ENCODE measurements at places on chromosomes 5 and 9. TPM values are rescaled to one million over a fixed set of nuclear protein-coding genes. Genes with fewer than 3 reads are reported as not detected.

DNA sequence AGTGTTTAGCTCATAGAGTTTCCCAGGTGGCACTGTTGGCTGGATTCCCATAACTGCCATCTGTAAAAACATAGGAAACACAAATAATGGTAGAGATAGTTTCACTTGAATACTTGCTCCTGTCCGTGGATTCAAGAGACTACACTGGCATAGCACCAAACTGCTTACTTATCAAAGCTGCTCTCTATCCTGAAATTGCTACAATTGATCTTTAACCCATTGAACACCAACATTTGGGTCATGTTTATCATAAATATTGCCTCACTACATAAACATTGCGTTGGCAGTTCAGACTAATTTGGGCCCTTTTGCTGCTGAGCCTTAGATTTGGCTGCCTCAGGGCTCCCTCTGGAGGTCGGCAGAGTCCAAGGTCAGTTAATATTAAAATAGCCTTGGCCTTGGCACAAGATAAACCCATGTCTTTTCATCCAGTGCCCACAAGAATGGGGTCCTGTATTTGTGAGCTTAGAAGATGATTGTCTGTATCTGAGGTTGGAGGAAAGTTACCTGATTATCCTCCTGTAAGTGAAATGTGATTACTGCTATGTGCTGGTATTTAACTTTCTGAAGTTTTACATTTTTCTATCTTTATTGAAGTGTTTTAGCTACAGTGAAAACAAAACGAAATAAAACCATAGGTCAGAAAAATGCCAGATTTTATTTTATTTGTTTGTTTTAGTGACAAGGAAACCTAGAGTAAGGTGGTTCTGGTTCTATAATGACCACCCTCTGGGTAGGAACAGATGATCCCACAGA, 4.0 kb upstream of the RANBP3L start:
- no peak for DNase-seq

DNA sequence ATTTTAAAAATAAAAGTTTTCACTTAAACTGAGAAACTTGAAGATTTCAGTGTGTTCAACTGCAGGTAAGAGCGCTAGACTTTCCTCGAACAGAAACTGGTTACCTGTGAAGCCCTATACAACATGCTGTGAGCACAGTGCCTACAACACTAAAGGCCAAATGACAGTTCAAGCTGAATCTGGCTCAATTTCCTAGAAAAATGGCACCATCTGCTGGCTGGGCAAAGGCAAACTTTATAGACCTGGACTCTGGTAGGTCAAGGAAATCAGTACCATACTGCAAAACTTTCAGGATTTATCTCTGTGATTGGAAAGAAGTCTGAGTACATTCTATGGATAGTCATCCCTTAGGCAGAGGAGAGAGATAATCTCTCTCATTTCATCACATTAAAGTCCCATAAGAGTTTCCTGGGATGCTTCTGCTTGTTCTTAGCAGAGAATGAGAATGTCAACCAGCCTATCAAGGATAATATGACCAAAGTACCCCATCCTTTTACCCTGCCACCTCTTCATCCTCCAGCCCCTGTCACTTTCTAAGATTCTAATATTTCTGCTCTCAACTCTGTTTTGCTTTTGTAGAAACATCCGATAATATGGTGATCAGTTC, 31.8 kb upstream of the FOXB2 start:
- no peak for DNase-seq

Gene PCDHGA9
- total RNA-seq = 8.8 TPM

GRCh38 chr5:34003941-34004340, 3.9 kb downstream of the AMACR start:
- DNase-seq = no peak

Gene TMOD1
- total RNA-seq = 21.1 TPM

GRCh38 chr5:66828548-66829357, 232.6 kb downstream of the MAST4 start:
- DNase-seq = no peak

GRCh38 chr9:90024409-90024808, 419.6 kb downstream of the GADD45G start:
- DNase-seq = no peak

Gene SLC23A1
- not detected for total RNA-seq

DNA sequence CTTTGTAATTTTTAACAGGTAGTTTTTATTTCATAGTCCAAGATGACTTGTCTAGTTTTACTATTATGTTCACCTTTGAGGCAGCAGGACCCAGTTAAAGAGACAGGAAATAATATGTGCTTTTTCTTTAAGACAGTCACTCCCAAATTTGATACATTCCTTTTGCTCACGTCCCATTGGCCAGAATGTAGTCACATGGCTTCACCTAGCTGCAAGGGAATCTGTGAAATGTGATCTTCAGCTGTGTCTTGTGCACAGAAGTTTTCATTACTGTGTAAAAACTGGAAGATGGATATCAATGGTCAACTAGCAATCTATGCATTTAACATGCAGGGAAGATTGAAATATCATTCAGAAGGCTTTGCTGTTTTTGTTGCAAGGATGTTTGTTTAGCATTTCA, 41.1 kb downstream of the XRCC4 start:
- DNase-seq = no peak

Gene TRPM3
- 0.25 TPM for total RNA-seq

DNA sequence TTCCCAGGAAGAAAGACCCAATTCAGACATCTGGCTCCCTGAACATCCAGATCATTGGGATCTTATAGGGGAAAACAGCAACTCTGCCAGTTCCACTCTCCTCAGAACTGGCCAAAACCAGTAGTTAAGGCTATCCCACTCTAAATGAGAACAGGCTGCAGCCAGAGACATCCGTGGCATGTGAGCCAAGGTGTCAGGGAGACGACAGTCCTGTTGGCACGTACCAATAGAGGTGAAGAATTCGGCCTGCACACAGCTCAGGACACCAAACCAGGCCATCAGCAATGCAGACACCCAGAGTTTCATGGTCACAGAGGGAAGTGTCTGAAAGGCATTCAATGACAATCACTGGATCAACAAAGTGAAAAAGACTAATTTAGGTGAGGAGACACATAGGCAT, 9.3 kb downstream of the P4HA2 start:
- no peak for DNase-seq

- DNase-seq = no peak
Observed at GRCh38 chr5:159040181-159040580, 59.5 kb downstream of the EBF1 start.
